Thoracic aorta (tissue), 2 donors: ENCODE measurements at places on chromosomes 7 and 10. TPM values are rescaled to one million over a fixed set of nuclear protein-coding genes. Genes with fewer than 3 reads are reported as not detected.
A peak's percentile ranks its signal among the peaks of the same experiment; 100 is the strongest.

DNA sequence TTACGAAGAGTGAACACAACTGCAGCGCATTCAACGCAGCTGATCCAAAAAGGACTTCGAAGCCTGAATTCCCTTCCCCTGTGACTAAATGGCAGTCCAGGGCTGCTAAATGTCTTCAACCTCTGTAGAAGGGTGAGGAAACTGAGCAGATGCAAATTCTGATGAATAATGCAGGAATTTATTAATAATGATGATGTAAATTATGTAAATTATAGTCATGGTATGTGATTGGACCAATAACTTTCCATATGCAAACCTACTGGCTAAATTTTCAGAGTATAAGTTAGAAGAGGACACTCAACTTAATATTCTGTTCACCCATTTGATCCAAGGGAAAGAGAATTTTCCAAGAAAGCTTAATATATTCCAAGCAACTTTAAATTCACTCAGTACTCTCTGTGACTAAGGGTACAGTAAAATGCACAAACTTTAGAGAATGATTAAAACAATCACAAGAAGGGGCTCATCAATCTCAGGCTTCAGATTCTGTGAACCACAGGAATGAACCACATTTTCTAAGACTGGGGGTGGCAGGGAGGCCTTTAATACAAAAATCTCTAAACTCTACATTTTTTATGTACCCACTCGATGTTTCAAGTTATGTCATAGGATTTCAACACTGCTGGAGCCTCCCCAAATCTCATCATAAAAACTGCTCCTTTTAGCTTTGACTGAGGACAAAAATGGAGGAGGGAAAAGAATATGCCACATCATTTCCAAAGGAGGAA, 3.5 kb downstream of the FGFR2 start:
- H3K4me3 ChIP-seq, result no peak overlapping the region
- peaks cover 12% of the 10 kb centered on the region for H3K4me1 ChIP-seq
- H3K27ac ChIP-seq, result no peak overlapping the region
- no peaks in the 10 kb centered on the region for H3K36me3 ChIP-seq
- no peaks in the 10 kb centered on the region for H3K27me3 ChIP-seq

DNA sequence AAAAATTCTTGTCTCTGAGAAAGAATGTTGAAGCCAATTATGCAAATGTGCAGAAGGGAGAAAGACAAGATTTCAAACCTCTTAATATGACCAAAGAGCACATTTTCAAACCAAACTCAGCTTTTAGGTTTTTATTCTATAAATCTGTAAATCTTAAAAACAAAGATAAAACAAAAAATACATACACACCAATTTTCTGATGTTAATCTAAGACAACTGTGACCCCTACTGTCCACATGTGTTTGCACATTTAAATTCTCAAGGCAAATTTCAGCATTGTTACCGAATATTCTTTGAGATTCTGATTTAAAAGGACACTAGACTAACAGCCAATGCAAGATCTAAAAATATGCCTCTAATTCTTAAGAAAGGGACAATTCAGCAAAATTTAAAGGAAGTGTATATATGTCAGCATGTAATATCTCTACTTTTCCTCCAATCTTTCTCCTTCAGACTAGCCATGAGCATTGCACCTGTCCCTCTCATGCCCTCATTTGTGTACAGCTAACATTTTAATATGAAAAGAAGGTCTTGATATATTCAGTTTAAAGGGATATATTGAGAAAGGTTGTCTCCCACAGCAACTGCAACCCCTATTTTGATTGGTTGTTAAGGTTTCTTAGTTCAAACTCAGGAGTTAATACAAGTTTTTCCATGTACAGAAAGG, 417.9 kb downstream of the IPMK start:
- H3K27me3 ChIP-seq, result no peaks in the 10 kb centered on the region
- H3K36me3 ChIP-seq, result no peaks in the 10 kb centered on the region
- no peak for DNase-seq
- H3K4me3 ChIP-seq, result no peak overlapping the region
- no peak overlapping the region for H3K27ac ChIP-seq

Gene C10orf53
- not detected for total RNA-seq

GRCh38 chr10:71638064-71638821, 81.3 kb downstream of the C10orf105 start:
- no peak overlapping the region for H3K4me3 ChIP-seq
- H3K36me3 ChIP-seq, result no peaks in the 10 kb centered on the region
- no peaks in the 10 kb centered on the region for H3K27me3 ChIP-seq
- DNase-seq, result no peak
- no peak overlapping the region for H3K27ac ChIP-seq

Gene SNX10
- total RNA-seq, result 2.3 TPM

Gene MYH16
- not detected for total RNA-seq

DNA sequence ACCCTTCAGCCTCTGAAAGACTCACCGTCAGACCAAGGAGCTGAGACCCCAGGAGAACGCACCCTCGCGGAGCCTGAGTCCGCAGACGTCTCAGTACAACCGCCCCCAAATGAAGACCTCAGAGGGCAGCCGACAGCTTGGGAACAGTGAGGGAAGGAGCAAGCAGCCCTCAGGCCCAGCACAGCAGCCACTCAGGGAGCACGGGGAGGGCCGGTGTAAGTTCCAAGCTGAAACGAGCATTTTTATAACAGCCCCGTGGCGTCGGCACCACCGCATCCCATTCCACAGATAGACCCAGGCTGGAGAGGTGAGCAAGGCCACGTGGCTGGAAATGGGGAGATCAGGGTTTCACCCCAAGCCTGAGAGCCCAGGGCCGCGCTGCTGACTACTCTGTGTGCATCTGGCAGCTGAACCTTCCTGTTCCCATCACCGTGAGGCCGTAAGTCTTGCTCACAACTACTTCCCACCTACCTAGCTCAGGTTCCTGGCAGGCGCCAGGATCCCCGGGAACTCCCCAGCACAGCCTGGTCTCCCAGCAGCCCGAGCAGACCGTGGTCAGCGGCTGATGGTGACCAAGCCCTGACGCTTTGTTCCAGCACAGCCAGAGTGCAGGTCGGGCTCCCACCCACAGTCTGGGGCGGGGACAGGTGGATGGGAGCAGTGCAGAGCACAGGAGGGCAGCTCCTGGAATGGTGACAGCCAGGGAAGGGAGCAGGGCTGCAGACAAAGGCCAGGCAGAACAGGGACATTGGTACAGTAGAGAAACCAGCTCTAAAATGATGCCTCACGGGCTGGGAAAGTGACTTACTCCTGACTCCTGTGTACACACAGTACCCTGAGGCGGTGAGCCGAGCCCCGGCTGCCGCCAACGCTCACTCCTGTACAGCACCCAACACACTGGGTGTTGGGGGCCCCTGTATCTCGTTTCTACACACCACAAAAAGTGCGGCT, 6.1 kb upstream of the NOM1 start:
- no peaks in the 10 kb centered on the region for H3K36me3 ChIP-seq
- DNase-seq, result no peak
- no peaks in the 10 kb centered on the region for H3K4me1 ChIP-seq
- H3K4me3 ChIP-seq, result peak overlapping the region; percentile 35

Gene ABCC2
- 1.2 TPM for total RNA-seq

Gene SH2D4B
- total RNA-seq, result not detected

DNA sequence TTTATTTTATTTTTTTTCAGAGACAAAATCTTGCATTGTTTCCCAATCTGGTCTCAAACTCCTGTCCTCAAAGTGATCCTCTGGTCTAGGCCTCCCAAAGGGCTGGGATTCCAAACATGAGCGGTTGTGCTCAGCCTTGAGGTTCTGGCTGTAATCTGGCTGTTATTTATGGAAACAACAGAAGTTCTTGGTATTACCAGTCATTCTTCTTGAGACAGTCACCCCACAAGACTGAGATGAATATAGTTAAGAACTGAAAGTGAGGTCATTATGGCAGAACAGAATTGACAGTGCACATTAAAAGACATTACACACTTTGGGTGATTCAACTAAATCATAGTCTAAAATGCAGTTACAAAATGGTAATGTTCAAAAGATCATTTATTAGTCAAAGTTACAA, 719.5 kb downstream of the ZWINT start:
- H3K27me3 ChIP-seq, result no peaks in the 10 kb centered on the region
- H3K36me3 ChIP-seq, result no peaks in the 10 kb centered on the region
- no peak for DNase-seq
- no peak overlapping the region for H3K4me3 ChIP-seq
- no peak overlapping the region for H3K27ac ChIP-seq
